ENCODE measurements at places on chromosomes 16 and 17. TPM values are rescaled to one million over a fixed set of nuclear protein-coding genes. Genes with fewer than 3 reads are reported as not detected.

PLEKHG4 gene
- total RNA-seq = 7.1 TPM

PLCG2 gene
- 1.3 TPM for total RNA-seq

SLC38A8 gene
- total RNA-seq = not detected

TEKT1 gene
- not detected for total RNA-seq

PRSS27 gene
- 3.8 TPM for total RNA-seq

TBC1D16 gene
- total RNA-seq = 12.3 TPM

TBC1D3I gene
- total RNA-seq = not detected

ZNF423 gene
- not detected for total RNA-seq

ADGRG1 gene
- 20.2 TPM for total RNA-seq

TBC1D3G gene
- total RNA-seq = not detected

TMEM98 gene
- 8.8 TPM for total RNA-seq

CAPN15 gene
- 32.4 TPM for total RNA-seq

TVP23A gene
- not detected for total RNA-seq

C16orf74 gene
- 2.9 TPM for total RNA-seq

CRYM gene
- not detected for total RNA-seq

TP53TG3 gene
- total RNA-seq = not detected

KRT36 gene
- total RNA-seq = not detected

KRT32 gene
- not detected for total RNA-seq

SEZ6L2 gene
- total RNA-seq = 18.7 TPM

AATK gene
- 0.74 TPM for total RNA-seq

PGAP3 gene
- total RNA-seq = 5.8 TPM

MARCHF10 gene
- total RNA-seq = not detected

SYT17 gene
- total RNA-seq = 4.1 TPM

GSG1L gene
- not detected for total RNA-seq

KRTAP16-1 gene
- total RNA-seq = not detected

ATXN7L3 gene
- total RNA-seq = 44.1 TPM

CHST4 gene
- total RNA-seq = not detected

IGFALS gene
- total RNA-seq = not detected

GPR179 gene
- total RNA-seq = 0.05 TPM

JPT2 gene
- total RNA-seq = 44.8 TPM
